Stimulated activated CD8-positive, alpha-beta memory T cell treated with anti-CD3 and anti-CD28 coated beads, Interleukin-4, amount 100 ng/mL, for 1 hour (primary cell): ENCODE measurements at places on chromosomes 7 and 10.

GRCh38 chr10:128114901-128115300 lies 11.3 kb downstream of the MKI67 start:
- DNase-seq: no peak

GRCh38 chr10:131882590-131883451 lies 18.0 kb upstream of the PPP2R2D start:
- no peak for DNase-seq

DNA sequence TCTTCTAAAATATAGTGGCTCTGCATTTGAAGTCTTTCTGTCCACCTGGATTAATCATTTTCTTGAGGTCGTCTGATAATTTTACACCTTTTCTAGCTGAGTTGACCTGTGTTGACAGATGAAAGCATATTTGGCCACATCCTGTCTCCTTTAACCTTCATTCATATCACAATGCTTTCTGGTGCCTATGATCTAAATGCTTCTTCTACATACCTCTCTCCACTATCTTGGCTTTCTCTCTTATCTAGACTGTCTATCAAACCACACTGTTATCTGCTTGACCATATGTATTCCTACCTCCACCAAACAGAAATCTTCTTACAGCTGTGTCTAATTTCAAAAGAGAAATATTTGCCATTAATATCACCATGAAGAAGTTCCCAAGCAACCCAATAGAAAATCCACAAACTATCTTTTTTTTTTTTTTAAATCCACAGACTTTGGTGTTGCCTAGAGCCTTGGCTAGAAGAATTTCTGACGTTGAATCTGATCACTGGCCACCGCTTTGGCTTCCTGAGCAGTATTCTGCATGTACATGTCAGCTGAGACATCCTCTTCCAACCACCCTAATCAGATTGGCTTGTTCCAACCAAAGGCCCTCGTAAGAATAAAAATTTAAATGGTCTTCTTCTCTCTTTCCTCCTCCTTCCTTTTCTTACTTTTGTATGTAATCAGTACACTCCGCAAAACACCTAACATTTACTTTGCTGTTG lies 66.3 kb upstream of the SP4 start:
- DNase-seq: no peak

DNA sequence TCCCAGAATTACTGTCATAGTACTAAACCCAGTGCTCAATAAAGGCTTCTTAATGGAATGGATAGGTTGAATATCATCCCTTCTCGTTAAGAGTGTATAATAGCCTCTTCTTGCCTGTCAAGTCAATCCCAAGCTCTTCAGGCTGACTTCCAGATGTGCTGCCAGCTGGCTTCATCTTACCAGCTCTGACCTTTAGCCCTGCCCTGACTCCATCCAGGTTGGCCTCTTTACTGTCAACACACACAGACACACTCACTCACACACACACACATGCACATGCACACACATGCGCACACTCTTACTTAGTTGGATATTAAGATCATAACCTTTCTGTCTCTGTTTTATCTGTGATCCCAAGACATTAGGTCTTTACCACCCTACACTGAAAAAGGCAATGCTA lies 49.1 kb downstream of the ASB4 start:
- no peak for DNase-seq

DNA sequence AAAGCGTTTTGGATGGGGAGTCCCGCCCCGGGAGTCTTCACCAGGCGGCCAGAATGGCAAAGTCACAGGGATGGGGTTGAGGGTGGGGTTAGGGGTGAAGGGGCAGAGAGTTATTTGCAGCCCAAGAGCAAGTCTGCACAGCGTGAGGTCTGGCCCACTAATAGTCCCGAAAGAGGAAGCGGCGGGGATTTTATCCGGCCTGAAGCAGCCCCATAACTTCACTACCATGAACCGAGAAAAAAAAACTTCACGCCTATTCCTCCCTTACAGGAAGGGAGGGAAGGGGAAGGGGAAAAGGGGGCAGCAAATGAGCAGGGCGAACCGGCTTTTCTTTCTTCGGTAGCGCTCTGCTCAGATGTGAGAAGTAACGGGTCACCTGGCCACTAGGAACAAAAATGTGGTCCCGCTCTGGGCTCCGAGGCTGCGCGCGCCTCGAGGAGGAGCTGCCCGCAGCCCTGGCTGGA lies 712 bp downstream of the ITPRIP start:
- no peak for DNase-seq

GRCh38 chr10:117003336-117003735 lies 1.7 kb downstream of the SHTN1 start:
- DNase-seq: no peak

DNA sequence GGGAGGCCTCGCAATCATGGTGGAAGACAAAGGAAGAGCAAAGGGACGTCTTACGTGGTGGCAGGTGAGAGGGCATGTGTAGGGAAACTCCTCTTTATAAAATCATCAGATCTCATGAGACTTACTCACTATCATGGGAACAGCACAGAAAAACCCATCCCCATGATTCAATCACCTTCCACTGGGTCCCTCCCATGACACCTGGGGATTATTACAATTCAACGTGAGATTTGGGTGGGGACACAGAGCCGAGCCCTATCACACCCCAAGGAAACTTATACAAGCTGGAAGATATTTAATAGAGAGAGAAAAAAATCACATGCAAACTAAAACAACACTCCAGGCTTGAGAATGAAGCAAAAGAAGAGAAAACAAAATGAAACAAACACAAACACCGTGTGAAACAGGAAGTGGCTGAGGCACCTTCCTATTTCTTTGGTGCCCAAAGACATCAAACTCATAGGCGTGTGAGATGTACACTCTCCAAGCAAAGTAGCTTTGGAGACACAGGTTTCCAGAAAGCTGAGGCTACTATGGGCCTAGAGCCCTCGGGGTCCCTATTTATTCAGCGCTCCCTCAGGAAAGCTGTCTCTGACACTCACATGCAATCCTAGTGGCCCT lies 97.2 kb downstream of the PRKCQ start:
- no peak for DNase-seq

DNA sequence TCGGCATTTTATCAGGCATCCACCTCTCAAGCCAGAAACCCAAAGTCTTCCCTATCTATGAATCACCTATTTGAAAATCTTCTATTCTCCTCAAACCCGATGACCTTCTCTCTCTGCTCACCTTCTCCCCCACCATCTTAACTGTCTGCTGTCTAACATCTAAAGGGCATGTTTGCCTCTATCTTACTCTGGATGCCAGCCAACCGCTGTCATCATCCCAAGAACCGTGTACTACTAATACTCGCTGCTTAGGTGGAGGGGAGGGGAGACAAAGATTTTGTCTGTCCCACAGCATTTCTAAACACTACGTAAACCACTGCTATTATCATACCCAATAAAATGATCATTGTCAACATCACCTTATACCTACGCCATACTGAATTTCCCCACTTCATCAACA lies 29.5 kb downstream of the PAXIP1 start:
- DNase-seq: no peak

DNA sequence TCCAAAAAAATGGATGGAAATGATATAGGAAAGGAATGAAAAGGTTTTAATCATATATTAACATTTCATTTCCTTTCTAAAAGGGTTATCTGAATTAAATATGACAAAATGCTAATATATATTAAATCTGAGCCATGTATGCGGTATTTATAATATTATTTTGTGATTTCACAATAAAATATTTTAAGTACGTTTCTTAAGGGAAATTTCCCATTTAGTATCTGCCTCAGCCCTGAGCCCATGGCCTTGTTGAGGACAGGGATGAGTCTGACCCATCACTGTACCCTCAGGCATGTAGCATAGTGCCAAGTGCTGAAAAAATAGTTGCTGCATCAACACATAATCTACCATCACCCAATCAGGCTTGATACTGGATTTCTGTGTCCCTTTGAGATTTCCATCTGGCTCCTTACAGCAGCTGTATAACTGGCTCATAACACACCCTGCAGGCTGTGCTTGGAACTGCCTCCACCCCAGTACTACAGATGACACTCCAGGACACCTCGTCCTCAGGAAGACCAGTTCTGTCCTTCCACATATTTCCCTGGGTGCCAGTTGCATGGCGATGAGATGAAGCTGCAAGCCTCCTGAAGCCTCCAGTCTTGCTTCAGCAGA lies 59.4 kb upstream of the ASAH2 start:
- DNase-seq: no peak

GRCh38 chr7:108629651-108630400 lies 60.2 kb downstream of the DNAJB9 start:
- no peak for DNase-seq

DNA sequence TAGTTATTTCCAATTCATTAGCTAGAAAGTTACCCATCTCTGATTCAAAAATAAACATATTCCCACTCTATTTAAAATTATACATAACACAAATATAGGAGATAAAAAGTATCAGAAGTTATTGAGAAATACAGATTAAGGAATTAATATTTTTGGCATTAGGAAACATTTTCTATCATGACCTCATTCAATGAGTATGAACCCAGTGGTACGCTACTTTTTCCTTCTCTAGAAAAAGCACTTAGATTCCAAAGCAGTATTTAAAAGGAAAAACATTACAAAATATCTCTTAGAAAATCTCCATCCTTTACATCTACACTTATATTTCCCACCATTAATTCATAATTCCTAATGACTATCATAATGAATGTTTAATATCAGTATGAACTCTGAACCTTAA lies 240.6 kb upstream of the GNAI1 start:
- DNase-seq: no peak

DNA sequence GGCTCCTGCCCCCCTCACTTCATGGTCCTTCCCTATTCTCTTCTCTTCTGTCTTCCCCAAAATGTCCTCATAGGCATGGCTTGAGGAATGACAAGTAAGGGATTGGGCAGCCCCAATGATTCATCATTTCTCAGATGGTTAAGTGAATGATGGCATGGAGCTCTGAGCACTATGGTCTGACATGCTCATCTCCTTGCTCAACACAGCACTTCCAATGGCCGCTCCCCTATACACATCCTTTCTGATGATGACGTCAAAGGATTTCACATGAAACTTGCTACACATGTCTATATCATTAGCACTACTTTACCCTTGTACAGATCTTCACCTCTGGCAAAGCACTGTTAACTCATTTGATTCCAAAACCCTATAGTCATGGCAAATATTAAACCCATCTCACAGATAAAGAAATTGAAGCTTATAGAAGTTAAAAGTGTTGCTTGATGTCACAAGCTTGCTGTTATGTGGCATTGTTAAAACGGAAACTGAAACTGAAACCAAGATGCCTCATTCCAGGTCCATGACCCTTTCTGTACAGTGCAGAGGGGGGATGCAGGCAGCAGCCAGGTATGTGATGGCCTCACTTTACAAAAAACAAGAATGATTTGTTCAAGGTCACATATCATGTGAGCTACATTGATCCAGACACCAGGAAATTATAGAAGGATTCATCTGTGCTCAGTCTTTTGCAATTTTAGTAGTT lies 90.0 kb upstream of the PLXNA4 start:
- no peak for DNase-seq

DNA sequence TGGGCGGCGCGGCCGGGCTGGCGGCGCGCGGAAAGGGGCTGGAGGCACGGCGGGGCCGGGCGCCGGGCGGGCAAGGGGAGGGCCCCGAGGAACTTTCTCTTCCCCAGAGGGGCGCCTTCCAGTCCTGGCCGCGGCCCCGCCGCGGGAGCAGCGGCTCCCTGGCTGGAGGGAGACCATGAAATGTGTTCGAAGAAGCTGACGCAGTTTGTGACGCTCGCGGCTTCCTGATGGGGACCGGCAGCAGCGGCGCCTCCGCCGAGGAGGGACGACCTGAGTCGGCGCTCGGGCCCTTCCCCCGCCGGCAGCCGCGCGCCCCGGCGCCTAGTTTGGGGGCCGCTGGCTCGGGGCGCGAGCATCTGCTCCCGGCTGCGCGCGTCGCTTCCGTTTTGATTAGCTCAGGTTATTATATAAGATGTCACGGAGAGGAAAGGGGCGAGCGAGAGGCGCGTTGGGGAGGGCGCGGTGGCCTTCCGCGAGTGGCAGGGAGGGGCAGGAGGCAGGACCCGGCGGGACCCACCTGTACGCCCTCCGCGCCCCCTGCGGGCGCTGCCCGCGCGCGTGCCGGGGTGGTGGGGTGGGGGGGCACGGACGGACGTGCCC lies 57.1 kb upstream of the PCGF5 start:
- peak; percentile 57 for DNase-seq

- no peak for DNase-seq
Observed at GRCh38 chr7:18575622-18576572, 80.3 kb downstream of the HDAC9 start.

GRCh38 chr10:74628136-74628535 lies 198.3 kb upstream of the KAT6B start:
- no peak for DNase-seq

DNA sequence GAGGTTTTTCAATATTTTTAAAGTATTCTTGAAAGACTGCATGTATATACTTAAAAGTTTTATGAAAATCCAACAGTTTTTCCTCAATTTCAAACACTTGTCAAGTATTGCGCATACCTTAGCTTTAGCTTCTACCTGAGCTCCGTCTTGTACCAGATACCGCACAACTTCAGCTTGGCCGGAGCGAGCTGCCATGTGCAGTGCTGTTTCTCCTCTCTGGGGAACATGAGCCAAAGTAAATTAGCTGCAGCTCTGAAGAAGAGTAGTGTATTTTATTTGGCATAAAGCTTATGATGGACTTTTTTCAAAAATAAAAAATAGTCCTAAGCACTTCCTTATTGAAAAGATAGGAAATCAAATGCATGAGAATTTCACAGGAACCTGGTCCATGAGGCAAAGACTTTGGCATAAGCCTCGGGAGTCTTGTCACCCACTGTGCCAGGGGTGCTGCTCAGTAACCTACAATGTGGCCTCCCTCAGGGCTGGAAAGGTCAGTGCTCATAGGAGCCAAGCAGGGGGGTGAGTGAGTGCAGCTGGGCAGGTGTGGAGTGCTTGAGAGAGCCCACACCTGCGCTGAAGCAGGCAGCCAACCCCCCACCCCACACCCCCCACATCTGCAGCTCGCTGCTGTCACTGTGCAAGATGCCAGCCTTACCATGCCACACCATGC lies 189.5 kb downstream of the ANK3 start:
- no peak for DNase-seq

DNA sequence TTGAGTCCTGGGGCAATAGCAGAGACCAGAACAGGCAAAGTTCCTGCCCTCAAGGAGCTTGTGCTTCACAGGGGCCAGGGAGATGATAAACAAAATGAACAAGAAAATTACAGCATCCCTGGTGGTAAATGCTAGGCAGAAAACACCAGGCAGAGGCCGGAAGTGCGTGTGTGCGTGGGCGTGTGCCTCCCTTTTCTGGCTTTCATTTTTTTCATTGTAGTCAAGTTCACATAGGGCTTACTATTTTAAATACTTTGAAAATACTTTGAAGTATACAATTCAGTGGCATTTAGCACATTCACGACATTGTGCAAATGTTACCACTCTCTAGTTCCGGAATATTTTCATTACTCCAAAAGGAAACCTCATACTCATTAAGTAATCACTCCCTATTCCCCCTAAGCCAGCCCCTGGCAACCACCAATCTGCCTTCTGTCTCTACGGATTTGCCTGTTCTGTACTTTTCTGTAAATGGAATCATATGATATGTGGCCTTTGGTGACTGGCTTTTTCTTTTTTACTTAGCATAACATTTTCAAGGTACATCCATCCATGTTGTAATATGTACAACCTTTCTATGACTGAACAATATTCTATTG lies 88.1 kb upstream of the PDCD4 start:
- no peak for DNase-seq
